ENCODE measurements at places on chromosomes 11 and 22. TPM values are rescaled to one million over a fixed set of nuclear protein-coding genes. Genes with fewer than 3 reads are reported as not detected.

The RAG2 gene
- 0.16 TPM for total RNA-seq

The KRTAP5-11 gene
- total RNA-seq, result not detected

The KCNJ11 gene
- 1.4 TPM for total RNA-seq

The NXPE2 gene
- total RNA-seq, result 1.2 TPM

The FAM227A gene
- 4.9 TPM for total RNA-seq

The TCP11L1 gene
- 22.7 TPM for total RNA-seq

The MS4A7 gene
- 19.5 TPM for total RNA-seq

The MN1 gene
- 9.1 TPM for total RNA-seq

The OR52I1 gene
- not detected for total RNA-seq

The ANO1 gene
- total RNA-seq, result 15.0 TPM

The APOL4 gene
- total RNA-seq, result 33.9 TPM

The CABP2 gene
- total RNA-seq, result not detected

The CHORDC1 gene
- total RNA-seq, result 50.1 TPM

The MS4A3 gene
- 0.69 TPM for total RNA-seq

The SYCE3 gene
- not detected for total RNA-seq

The C11orf87 gene
- 0.69 TPM for total RNA-seq

The ACR gene
- not detected for total RNA-seq

The HBE1 gene
- total RNA-seq, result 3.0 TPM

The LARGE1 gene
- total RNA-seq, result 27.9 TPM

The IGF2 gene
- 362 TPM for total RNA-seq

The ZC3H12C gene
- total RNA-seq, result 19.7 TPM

The ARVCF gene
- 15.4 TPM for total RNA-seq

The ATP6V1E1 gene
- total RNA-seq, result 114 TPM
